ENCODE measurements at places on chromosomes 1 and 21. TPM values are rescaled to one million over a fixed set of nuclear protein-coding genes. Genes with fewer than 3 reads are reported as not detected.

DNA sequence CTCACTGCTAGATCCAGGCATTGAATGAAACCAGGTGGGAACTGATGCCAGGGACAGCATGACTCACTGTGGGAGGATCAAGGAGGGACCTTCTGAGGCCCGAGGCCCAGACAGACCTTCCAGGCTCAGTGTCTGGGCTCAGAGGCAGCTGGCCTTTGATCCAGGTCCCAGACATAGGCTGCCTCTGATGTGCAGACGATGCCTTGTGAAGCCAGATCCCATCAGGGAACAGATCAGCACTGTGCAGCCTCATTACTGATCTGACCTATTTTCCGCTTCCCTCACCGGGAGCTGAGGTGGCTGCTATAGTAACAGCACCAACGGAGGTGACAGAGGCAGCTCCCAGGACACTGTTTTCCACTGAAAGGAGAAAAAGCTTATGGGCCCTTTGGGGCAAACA lies 399.5 kb downstream of the MATN1 start:
- peaks cover 3% of the 10 kb centered on the region for H3K27me3 ChIP-seq
- no peak for DNase-seq
- H3K4me1 ChIP-seq, result no peaks in the 10 kb centered on the region
- H3K4me3 ChIP-seq, result no peak overlapping the region
- no peak overlapping the region for H3K27ac ChIP-seq

GRCh38 chr1:187013582-187014200 lies 184.9 kb downstream of the PLA2G4A start:
- H3K4me3 ChIP-seq, result no peak overlapping the region
- no peaks in the 10 kb centered on the region for H3K27me3 ChIP-seq
- no peak overlapping the region for H3K27ac ChIP-seq

GRCh38 chr1:8031176-8031785 lies 5.2 kb upstream of the ERRFI1 start:
- H3K4me3 ChIP-seq, result no peak overlapping the region
- H3K36me3 ChIP-seq, result no peaks in the 10 kb centered on the region
- no peaks in the 10 kb centered on the region for H3K27me3 ChIP-seq

DNA sequence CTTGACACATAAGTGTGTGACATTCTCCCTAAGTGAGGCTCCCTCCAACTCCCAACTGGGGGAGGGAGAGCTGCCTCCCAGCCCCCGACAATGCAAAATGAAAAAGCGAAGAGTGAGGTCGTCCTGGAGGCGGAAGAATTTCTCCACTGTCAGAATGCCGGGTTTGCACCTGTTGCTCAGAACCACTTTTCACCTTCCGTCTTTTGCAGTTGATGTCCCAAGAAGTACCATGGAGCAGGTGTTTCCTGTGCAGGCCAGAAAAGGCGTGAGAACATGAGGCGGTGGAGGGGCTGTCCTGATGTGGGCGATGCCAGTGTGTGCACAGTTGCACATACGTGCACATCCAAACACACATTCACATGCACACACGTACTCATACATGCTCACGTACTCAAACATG lies 158.6 kb upstream of the AJAP1 start:
- no peak overlapping the region for H3K4me3 ChIP-seq
- no peaks in the 10 kb centered on the region for H3K36me3 ChIP-seq
- no peaks in the 10 kb centered on the region for H3K4me1 ChIP-seq
- no peak overlapping the region for H3K27ac ChIP-seq
- peaks cover 2% of the 10 kb centered on the region for H3K27me3 ChIP-seq

Gene NR5A2
- total RNA-seq, result 4.3 TPM

Gene AKNAD1
- 0.26 TPM for total RNA-seq

Gene A3GALT2
- total RNA-seq, result not detected

Gene CELA3B
- total RNA-seq, result 3.4 TPM

Gene SLC25A34
- 0.64 TPM for total RNA-seq

Data from Panc1 (cell line).